GM04504 (cell line): ENCODE measurements at places on chromosomes 7 and 10.
A peak's percentile ranks its signal among the peaks of the same experiment; 100 is the strongest.

GRCh38 chr7:46127814-46128213 is 206.7 kb upstream of the IGFBP3 start:
- DNase-seq, result no peak

DNA sequence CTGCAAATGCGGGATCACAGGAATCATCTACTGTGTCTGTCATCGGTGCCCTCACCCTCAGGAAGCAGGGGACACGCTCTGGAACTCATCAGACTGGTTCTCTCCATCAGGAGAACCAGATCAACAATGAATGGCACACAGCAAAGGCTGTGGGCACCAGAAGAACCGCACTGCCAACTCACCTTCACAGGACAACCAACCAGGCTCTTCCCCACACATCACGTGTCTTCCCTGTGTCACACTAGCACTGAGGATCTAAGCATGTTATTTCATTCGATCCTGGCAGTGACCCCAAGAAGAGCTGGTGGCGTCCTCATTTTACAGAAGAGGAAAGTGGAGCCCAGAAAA is 106.1 kb downstream of the TNS3 start:
- no peak for DNase-seq

DNA sequence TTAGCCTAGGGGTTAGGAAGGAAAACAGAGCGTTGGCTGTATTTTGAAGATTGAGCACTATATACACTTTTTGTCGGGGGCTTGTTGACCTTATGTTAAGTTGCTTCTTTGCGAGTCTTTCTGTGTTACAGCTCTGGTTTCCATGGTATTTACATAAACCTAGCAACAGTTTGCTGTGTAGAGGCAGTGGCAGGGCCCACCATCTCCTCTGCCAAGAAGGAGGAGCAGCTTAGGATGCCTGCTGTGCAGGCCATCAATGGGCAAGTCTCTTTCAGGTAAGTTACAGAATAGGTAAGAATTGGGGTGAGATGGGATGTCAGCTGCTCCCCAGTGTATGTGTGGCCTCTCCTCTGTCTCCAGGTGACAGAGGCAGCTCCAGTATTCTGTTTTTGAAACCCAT is 485.5 kb downstream of the LRMDA start:
- no peak for DNase-seq

DNA sequence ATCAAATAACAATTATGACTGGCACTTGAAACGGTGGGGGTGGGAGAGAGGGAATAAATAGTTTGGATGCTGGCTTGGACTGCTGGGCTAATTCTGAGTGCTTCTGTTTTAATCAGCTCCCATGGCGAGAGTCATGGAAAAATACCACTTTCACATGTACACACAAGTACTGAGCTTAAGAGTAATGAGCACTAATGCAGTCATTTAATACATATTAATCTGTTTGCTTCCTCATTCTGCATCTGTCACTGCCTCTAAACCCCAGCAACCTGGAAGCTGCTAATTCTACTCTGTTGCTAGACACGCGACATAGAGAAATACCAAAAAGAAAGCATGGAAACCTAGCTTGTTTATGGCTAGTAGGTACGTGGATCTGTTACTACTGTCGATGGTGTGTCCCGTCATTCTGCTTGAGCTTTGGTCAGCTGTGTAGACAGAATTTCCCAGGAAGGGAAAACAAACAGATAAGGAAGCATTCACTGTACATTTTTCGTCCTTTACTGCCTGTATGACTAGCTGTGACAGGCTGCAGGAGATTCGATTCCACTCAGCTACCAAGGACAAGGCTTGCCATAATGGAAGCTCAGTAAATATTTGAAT is 238.8 kb downstream of the BAMBI start:
- DNase-seq, result no peak

GRCh38 chr7:77416621-77417371 is 647 bp upstream of the GSAP start:
- no peak for DNase-seq

GRCh38 chr7:14639801-14640200 is 262.8 kb downstream of the DGKB start:
- no peak for DNase-seq

- peak; percentile 73 for DNase-seq
Measured at GRCh38 chr7:135855846-135856245, 107.2 kb upstream of the FAM180A start.

DNA sequence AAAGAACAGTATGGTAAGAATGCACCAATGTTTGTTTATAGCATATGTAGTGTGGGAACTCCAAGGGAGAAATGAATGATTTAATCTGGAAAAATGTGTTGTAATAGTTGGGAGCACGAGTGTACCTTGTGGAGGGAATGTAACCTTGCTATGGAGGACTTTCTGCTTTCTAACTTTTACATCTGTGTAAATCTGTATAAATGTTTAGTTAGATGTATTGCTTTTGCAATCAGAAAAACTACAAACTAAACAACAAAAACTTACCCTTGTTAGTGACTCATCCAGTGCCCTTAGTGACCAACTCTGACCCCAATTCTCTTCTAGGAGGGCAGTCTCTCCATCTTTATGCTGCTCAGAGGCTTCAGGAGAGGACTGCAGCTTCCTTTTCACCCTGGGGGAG is 89.3 kb downstream of the CCNY start:
- DNase-seq, result no peak

- no peak for DNase-seq
Measured at GRCh38 chr10:123999261-123999660, 94.1 kb downstream of the CHST15 start.

DNA sequence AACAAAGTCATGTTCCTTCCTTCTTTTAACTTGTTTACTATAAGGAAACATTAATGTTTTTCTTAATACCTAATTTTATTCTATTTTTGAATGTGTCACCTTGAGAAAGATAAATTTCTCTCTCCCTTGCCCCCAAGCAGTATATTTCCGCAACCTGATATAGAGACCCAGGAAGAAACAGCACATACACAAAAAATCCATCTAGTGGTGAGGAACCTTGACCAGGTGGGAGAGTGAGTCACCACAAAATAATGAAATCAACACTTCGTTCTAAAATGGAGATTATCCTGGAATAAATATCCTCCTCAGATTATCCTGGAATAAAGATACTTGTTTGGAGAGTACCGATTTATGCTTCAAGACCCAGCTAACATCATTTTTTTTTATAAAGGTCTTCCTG is 232.9 kb upstream of the PTN start:
- no peak for DNase-seq

DNA sequence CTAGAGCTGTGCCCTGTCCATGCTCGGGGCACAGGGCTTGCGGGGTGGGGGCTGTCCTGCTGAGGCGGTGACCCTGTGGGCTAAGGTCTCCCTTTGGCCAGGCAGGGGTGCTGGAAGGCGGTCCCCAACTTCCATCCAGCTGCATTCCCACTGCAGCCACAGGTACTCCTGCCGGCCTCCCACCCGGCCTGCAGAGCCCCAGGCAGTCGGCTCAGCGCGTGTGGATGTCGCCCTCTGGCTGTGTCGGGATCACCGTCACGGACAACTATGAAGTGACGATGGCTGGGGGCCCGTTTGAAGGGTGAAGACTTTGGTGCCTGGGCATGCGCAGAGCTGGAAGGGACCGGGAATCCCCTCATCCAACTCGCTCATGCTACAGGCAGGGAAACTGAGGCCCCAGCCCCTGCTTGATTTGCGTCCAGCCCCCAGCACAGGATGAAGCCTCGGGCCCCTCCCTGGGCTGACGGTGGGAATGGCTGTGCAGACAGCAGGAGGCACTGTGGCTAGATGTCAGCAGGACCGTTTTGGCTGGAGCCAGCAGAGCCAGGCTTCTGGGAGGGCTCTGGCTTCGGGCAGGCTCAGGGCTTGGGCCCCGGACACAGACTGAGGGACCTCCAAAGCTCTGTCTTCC is 2.3 kb upstream of the TMEM184A start:
- DNase-seq, result no peak

GRCh38 chr10:46064269-46064817 is 18.3 kb upstream of the MSMB start:
- no peak for DNase-seq

- no peak for DNase-seq
Measured at GRCh38 chr10:33617381-33618080, 283.1 kb upstream of the NRP1 start.

GRCh38 chr7:12269100-12269895 is 58.2 kb downstream of the TMEM106B start:
- no peak for DNase-seq

- no peak for DNase-seq
Measured at GRCh38 chr10:1115607-1115955, 59.4 kb downstream of the WDR37 start.

GRCh38 chr7:50467817-50468610 is 17.9 kb upstream of the FIGNL1 start:
- DNase-seq, result peak; percentile 26

- DNase-seq, result peak; percentile 44
Measured at GRCh38 chr10:13684252-13684791, 97.6 kb downstream of the PRPF18 start.

GRCh38 chr10:30819341-30820181 is 190.0 kb upstream of the LYZL2 start:
- no peak for DNase-seq

DNA sequence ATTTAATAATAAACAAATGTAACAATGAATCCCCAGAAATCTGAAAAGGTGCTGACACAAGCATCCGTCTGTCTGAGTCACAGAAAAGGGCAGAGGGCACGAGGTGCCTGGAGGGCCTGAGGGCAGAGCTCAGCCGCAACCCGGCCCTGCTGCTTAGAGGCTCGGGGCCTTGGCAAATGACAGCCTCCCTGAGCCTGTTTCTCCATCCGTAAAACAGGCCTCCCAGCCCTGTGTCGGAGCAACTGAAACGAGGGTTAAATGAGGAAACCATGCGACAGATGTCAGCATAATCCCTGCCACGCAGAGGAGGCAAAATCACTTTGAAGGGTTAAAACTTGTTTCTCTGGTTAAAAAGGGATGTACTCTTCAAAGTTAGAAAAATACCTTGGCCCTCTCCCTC is 24.9 kb downstream of the NUDT1 start:
- peak; percentile 38 for DNase-seq

- no peak for DNase-seq
Measured at GRCh38 chr7:155943251-155943899, 131.1 kb upstream of the SHH start.

DNA sequence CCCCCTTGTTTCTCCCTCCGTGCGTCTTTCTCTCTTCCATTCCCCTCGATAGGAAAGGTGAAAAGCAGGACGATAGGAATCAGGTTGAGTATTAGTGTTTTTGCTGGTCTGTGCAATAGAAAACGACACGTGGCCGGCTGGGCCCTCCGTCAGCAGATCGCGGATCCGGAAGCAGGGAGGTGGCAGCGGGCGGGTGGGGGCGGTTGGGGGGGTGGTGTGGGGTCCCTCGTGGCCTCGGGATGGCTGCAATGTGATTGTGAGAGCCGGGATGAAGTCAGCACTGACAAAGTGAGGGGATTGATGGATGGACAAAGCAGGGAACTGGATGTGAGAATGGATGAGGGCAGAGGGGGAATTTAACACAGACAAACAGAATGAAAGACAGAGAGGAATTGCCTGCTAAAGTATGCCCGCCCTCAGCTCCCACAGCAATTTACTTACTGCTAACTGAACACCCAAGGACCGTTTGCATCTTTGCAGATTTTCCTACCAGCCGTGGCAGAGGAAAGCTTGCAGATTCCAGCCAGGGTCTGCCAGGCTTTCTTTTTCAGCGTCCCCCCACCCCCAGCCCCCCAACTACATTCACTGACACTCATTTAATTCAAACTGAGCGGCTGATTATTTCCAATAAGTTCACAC is 280.9 kb downstream of the LRMDA start:
- DNase-seq, result no peak

DNA sequence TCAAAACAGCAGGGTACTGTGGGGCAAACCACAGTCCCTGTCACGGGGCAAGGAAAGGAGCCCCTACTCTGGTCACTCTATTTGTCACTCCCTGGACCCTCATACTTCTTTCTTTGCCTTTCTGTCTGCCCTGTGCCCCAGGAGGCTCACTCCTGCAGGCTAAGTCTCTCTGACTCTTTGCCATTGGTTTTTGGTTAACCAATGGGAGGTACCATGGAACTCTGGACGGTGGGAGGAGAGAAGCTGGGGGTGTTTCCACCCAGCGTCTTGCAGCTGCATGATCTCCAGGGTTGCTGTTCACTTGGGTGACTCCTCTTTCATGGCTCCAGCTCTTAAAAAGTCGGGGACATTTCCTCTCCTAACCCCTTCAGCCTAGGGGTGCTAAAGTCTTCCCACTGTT is 15.4 kb upstream of the EIF5AL1 start:
- DNase-seq, result no peak

DNA sequence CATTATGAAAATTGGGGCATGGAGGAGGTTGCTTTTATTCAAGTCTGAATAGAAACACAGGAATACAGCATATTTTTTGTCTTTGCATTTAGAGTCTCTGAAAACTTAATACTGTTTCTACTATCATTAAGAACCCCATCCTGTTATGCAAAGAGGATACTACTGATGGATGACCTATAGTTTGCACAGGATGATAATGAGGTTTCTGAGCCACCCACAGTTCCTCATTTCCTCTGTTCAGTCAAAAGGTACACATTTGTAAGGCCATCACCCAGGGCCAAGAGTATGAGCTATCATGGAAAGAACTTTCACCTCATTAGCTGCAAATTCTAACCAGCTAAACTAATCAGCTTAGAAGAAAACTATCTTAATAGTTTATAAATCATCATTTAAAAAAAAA is 213.0 kb upstream of the CHRM2 start:
- DNase-seq, result no peak

- no peak for DNase-seq
Measured at GRCh38 chr7:127689194-127689772, 37.3 kb downstream of the SND1 start.

- DNase-seq, result no peak
Measured at GRCh38 chr7:144975882-144976281, 140.0 kb upstream of the TPK1 start.

DNA sequence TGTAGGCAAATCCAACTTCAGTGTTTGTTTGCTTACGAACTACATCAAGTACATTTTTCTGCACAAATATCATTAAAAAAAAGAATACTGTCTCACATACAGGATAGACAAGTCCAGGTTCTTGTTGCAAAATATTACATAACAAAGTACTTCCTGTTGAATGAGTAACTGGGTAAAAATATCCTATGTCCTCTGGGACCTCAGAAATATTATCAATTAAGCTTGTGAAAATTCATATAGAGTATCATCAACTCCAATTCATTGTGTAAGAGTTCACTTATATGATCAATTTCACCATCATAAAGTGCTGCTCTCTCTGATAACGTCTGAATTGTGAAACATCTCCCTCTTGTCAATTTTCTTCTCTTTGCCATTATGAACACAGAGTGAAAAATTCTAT is 22.6 kb downstream of the HERC4 start:
- DNase-seq, result no peak
